Articular chondrocyte of knee joint (primary cell): ENCODE measurements at places on chromosomes 1 and 21. TPM values are rescaled to one million over a fixed set of nuclear protein-coding genes. Genes with fewer than 3 reads are reported as not detected.

The CC2D1B gene
- total RNA-seq, result 28.1 and 29.5 TPM in 2 replicates

The OR6K3 gene
- total RNA-seq, result not detected in 2 replicates

The THAP3 gene
- 14.6 and 14.9 TPM in 2 replicates for total RNA-seq

The CENPL gene
- total RNA-seq, result 16.1 and 22.4 TPM in 2 replicates

The LCE2C gene
- not detected in 2 replicates for total RNA-seq

The FAM110D gene
- total RNA-seq, result not detected in 2 replicates

The RNU1-2 gene
- total RNA-seq, result under 0.01 TPM in 2 replicates

The RBM15 gene
- total RNA-seq, result 28.9 and 30.6 TPM in 2 replicates

The GRIK1 gene
- total RNA-seq, result 0.11 TPM in 1 of 2 replicates, not detected in the other

The UHMK1 gene
- total RNA-seq, result 75.8 and 92.5 TPM in 2 replicates

The SPRR2G gene
- not detected in 2 replicates for total RNA-seq

The RIMKLA gene
- total RNA-seq, result 0.11 and 0.13 TPM in 2 replicates

The KRTAP13-2 gene
- total RNA-seq, result not detected in 2 replicates

The KIF26B gene
- 0.65 and 0.78 TPM in 2 replicates for total RNA-seq

The OR2L3 gene
- not detected in 2 replicates for total RNA-seq

The OR2M2 gene
- not detected in 2 replicates for total RNA-seq

The ACBD3 gene
- total RNA-seq, result 100.0 and 105 TPM in 2 replicates

The MNDA gene
- total RNA-seq, result not detected in 2 replicates

The TPTE gene
- total RNA-seq, result not detected in 2 replicates

The ALX3 gene
- total RNA-seq, result 0.22 TPM in 1 of 2 replicates, not detected in the other

The APOBEC4 gene
- not detected in 2 replicates for total RNA-seq

The SELE gene
- not detected in 2 replicates for total RNA-seq
